Lung (tissue), 17 donors: ENCODE measurements at places on chromosomes 4 and X. TPM values are rescaled to one million over a fixed set of nuclear protein-coding genes. Genes with fewer than 3 reads are reported as not detected.

- DNase-seq, result no peak
Measured at GRCh38 chrX:19697416-19697815, 182.1 kb upstream of the MAP3K15 start.

DNA sequence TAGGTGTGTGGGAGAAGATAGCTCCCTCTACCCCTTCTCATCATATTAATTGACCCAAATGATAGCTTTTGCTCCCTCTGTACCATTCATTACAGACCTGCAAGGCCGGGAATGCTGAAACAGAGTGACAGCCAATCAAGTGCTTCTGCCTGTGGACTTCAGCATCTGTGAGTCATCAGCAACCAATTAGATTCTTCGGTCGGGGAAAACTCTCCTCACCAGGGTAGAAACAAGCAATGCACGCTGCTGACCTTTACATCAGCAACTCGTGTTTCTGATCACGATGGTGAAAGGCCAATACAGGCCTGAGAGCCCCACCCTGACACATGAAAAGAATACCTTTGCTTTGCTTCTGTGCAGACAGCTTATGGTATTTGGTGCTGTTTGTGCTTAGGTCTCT is 347.2 kb upstream of the DDX53 start:
- DNase-seq, result no peak

DNA sequence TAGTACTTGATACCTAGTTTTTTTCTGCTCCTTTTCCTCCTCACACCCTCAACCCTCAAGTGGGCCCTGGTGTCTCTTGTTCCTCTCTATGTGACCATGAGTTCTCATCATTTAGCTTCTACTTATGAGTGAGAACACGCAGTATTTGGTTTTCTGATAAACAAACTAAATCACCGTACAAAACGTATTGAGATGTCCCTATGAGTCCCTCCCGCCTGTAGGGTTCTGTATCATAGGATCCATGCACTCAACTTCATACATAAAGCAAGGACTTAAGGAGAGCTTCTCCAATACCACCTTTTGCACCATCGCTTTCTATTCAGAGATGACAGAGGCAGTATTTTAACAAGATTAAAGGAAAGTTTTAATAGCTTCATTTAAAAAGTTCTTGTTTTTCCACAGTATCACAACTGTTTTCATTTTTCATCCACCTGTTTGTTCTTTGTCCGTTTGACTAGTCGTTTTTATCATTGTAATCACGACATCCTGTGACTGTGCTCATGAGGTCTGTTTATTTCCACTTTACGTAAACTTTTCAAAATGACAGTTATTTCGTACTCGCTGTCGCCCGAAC is 457 bp upstream of the RAB9A start:
- DNase-seq, result no peak

DNA sequence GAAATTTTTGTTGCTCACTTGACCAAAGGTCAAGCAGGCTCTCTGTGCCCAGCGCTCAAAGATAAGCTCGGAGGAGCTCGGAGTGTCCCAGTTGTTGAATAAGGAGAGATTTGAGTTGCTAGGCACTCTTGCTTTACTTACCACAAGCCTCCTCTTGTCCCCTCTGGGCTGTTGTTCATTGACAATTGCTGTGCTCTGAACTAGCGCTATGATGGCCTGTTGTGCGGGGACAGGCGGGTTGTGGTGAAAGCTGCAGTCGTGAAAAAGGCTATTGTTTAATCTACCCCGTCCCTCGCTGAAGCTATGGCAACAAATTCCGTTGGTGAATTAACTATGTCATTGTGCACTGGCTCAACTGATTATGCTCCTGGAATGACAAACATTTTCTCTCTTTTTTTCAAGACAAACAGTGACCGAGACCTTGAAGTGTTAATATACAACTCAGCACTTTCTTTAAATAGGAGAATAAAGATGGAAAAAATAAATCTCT is 21.0 kb upstream of the POLA1 start:
- no peak for DNase-seq

GRCh38 chr4:6770581-6771228 is 11.8 kb upstream of the KIAA0232 start:
- no peak for DNase-seq

GRCh38 chrX:24241822-24242648 is 71.8 kb downstream of the SUPT20HL2 start:
- DNase-seq, result peak; percentile 69

DNA sequence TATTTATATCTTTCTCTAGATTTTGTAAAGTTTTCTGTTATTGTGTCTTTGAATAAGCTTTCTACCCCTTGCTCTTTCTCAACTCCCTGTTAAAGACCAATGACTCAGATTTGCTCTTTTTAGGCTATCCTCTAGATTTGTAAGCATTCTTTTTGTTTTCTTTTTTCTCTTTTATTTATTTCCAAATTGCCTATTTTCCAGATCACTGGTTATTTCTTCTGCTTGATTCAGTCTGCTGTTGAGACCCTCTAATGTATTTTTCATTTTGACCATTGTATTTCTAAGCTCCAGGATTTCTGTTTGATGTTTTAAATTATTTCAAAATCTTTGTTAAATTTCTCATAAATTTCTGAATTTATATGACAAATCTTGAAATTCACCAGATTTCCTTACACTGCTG is 462.6 kb upstream of the GALNT7 start:
- no peak for DNase-seq

DNA sequence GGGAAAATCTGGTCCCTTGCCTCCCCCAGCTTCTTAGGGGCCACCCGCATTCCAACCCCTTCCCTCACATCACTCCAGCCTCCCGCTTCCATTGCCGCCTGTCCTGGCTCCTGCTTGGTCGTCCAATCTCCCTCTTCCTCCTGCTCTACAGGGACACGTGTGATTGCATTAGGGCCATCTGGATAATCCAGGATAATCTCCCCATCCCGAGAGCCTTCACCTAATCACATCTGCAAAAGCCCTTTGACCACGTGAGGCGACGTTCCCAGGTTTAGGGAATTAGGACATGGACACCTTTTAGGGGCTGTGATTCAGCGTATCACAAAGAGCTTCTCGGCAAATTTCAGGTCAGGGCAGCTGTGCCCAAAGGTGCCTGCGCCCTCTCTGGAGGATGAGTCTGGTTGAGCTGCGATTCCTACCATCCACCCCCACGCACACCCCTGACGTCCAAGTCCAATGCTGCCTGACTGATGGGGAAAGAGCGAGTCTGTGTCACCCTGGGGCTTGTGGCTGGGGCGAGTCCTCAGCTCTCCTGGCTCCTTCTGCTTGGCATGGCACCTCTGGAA is 104.6 kb downstream of the PSAPL1 start:
- no peak for DNase-seq

GRCh38 chr4:4950561-4951290 is 68.5 kb downstream of the CYTL1 start:
- DNase-seq, result no peak

GRCh38 chr4:73874386-73874785 is 5.2 kb downstream of the CXCL1 start:
- no peak for DNase-seq

DNA sequence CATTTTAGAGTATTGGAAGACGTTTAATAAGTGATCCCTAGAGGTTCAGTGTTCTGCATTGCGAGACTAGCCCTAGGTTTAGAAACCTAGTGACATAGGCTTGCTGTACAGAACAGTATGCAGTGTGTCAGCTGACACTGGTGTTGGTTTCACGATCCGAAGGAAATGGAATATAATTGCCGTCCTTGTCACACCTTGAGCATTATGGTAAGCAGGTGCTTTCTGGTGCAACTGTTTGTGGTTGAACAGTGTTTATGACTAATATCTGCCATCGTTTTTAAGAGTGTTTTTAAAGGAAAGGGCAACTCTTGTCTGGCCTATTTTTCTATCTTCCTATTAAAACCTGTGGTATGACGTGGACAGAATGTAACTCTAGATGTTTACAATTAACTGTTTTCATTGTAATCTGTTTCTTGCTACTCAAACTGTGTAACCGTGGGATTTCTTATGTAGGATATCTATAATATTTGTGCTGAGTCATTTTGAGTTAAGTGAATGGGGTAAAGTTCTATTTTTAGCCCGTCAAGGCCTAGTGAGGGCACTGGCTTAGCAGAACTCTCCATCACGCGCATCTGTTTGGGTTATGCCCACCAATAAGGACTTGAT is 53.8 kb upstream of the TBC1D14 start:
- DNase-seq, result no peak

DNA sequence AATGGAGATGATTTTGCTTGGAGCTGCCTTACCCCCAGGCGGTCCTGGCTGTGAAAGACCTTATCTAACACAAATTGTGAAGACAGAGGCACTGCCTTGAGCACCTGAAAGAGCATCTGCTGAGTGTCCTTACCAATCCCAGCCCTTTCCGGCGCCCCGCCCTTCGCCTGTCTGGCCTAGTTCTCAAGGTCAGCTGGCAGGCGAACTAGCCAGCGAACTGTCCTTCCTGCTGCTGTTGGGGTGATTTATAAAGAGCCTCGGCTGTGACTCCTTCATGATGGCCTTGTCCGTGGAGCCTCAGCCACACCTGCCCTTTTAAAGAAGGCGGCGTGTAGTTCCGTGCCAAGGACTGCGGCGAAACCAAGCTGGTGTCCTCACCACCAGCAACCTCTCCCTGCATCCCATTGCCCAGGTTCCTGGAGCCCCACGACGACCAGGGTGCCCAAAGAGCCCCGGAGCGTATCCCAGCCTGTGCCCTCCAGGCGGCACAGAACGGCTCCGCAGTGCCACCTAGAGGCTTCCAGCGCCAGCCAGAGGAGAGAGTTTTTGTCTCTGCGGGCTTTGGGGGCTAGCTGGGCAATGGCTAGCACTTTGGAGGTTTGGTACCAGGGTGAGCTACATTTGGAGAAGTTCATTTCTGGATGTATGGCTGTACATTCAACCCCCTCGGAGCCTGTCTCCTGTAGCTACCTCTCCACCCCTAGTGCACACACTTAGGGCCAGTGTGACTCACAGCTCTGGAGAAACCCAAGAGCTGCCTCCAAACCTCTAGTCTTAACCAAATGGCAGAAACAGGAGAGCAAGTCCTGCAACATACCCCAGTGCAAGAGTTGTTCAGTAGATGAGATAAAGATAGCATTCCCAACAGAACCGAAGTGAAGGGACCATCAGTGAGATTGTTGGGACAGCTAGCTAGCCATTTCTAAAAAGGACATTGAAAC is 36.8 kb upstream of the VMA21 start:
- no peak for DNase-seq

Gene CXorf65
- not detected for total RNA-seq

Gene PUDP
- total RNA-seq, result 17.3 TPM

Gene GLRA3
- total RNA-seq, result not detected
